ENCODE measurements at places on chromosomes 7 and 10.

DNA sequence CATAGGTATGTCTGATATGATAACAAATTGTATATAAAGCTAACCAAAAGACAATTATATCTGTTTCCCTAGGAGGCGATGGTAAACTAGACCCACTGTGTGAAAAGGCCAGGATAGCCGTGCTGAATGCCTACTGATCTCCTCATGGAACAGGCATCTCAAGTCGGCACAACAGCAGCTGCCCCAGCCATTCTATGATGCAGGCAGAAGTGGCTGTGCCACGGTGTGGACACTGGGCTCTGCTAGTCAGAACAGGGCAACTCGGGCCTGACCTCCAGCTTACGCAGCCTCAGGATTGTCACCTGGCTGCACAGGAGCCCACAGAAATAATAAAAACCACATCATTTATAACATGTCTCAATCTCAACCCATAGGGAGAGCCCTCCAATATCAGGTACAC is 15.0 kb downstream of the C10orf53 start:
- no peak for DNase-seq

- no peak for DNase-seq
These were observed 26.7 kb downstream of the GNA12 start for GRCh38 chr7:2817456-2817855.

DNA sequence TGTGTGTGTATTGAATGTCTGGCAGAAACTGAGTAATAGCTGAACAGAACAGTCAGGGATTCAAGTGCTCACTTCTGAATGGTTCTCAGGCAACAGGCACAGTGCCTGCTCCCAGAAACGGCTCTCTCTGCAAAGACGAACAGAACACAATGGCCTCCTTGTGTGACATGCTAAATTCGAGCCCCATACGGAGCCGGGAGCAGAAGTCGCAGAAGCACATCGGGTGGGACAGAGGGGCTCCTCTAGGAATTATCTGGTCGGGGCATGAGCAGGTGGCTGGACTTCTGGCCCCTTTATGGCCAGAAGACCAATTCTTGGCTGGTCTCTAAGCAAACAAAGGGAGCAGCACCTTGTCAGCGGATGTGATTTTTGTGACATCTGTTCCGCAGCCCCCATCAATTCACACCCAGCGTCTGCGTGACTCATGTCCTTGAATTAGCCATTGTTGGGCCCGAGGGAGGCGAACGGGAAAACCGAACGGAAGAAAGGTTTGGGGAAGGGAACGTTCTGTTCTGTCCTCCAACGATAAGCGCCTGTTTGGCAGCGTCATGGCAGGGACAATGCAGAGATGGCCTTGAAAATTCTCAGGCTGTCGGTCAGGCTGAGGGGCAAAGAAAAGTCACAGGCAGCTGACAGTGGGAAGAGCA is 47.3 kb upstream of the NPTX2 start:
- DNase-seq = no peak

- no peak for DNase-seq
These were observed 118.5 kb upstream of the DIP2C start for GRCh38 chr10:807958-808353.

DNA sequence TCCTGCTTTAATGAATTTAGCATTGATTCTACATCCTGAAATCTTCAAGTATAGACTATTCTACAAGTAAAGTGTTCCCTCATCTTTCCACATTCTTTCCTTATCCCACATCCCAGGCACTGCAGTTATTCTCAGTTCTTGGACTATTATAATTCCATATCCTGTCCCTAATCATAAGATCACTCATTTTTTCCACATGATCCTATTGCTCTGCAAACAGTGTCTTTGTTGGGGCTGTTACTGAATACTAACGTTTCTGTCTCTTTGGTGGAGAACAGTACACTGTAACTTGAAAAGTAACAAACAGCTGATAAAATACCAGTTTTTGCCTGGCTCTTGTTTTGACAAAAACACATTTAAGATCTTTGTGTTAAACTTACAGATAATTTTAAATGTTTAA is 769.9 kb downstream of the MAGI2 start:
- no peak for DNase-seq

DNA sequence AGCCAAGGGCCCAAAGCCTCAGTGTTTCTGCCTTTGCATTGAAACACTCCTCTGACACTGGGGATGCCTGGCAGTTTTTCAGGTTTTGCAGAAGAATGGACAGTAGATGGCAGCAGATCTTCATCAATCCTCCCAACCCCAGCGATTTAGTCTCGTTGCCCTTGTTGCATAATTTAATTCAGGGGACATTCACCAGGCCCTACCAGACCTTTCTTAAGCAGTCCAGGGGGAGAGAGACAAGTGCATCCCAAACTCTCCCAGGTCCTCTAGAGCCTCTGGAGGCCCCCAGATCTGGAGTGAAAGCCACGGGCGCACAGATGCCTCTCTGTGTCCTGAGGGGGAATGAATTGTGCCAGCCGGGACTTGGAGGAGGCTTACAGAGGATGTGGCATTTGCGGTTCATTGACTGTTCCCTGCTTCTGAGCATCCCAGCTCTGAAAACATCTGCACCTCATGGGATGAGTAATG is 29.6 kb downstream of the MINDY4 start:
- peak; percentile 72 for DNase-seq

DNA sequence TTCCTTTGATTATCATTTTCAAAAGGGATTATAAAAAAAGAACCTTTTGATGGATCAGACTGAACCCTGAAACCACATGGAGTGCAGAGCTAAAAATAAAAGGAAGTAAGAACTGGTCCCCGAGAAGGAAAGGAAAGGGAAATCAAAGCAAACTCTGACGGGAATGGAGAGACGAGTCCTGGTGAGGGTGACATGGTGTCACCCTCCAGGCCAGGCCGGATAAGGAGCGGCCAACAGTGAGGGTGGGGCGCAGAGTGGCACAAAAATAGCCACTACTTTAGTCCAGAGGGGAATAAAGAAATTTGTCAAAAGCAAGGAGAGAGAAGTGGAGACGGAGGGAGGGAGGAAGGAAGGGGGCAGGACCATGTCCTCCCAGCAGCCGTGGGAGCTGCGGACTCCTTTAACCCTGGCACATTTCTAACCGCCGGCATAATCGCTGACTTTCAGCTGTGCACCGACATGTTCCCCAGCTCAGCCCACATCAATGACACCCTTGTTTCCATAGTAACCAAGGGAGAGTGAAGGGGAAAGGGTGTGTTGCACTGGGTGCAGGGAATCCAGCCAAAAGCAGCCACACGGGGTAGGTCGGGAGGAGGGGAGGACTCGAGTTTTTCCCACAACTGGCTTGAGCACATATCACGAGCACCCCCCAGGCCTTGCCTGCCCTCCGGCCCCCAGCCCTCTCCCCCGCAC is 29.7 kb downstream of the TRIM8 start:
- peak; percentile 66 for DNase-seq

- no peak for DNase-seq
These were observed 4.2 kb downstream of the C10orf67 start for GRCh38 chr10:23340354-23340753.

DNA sequence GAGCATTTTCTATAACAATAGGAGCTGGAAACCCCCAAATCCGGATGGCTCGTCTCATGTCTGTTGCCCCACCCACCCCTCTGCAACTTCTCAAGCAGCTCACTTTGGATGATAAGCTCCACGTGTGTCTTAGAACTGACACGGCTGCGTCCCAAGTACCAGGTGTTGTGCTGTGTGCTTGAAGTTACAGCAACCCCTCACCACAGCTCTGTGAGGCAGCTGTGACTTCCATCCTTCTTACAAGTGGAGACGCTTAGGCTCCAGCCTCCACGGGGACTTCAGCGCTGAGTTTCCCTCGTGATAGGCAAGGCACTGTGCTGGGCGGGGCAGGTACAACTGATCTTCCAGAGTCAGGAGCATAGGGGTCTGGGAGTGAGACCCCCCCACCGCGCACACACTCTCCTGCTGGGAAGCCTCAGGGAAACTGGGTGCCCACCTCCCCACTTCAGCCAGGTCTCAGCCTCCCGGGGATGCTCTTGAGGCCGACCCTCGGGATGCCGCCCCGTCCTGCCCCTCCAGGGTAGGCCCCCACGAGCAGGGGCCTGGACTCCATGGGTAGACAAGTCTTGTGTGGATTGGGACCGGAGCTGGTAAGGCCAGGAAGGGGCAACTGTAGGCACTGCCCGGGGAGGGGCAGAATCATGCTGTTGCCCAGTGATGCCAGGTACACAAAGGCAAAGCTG is 31.4 kb downstream of the EN2 start:
- no peak for DNase-seq

- DNase-seq = no peak
These were observed 39.2 kb upstream of the FZD9 start for GRCh38 chr7:73394422-73394821.

GRCh38 chr7:156657681-156658080 is 17.1 kb downstream of the RNF32 start:
- no peak for DNase-seq

DNA sequence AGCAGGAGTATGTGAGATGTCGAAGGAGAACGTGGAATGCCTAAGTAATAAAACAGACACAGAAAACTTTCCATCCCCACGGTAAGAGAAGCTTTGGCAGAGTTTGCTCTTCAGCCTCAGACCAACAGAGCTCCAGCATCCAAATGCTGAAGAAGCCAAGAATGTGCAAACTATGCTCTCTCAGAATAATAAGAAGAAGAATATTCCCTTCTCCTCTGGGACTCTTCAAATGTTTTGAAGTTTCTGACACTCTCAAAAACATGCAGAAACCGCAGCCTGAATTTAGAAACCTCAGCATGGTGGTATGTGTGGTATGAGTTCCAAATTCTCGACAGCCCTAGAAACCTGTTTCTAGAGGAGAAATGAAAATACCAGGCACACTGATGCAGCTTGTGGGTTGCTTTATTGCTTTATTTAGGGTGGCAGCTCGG is 113.3 kb downstream of the KCNMA1 start:
- no peak for DNase-seq

GRCh38 chr10:46525824-46526681 is 30.4 kb downstream of the GPRIN2 start:
- DNase-seq = no peak

- DNase-seq = no peak
These were observed 311.6 kb upstream of the LRRN3 start for GRCh38 chr7:110779339-110779738.

- no peak for DNase-seq
These were observed 708.0 kb downstream of the LRMDA start for GRCh38 chr10:76139431-76139830.
